ENCODE measurements at places on chromosomes 1 and 21.
A peak's percentile ranks its signal among the peaks of the same experiment; 100 is the strongest.

- no peak for DNase-seq
These were observed 109.5 kb downstream of the TBX15 start for GRCh38 chr1:118878661-118879060.

DNA sequence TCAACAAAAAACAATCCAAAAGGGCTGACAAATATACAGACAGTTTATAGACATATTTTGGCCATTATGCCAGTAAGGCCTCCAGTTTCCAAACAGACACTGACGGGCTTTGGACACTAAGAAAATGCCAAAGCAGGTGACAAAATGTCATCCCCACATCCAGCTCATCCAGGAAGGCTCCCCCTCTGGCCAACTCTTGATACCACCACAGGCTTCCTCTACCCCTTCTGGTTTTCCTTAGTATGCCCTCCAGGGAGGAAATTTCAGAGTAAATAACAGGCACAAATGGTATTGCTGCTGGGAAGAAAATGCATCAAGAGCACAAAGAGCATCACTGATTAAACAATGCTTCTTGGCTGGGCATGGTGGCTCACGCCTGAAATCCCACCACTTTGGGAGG is 225.3 kb downstream of the VAV3 start:
- no peak for DNase-seq

DNA sequence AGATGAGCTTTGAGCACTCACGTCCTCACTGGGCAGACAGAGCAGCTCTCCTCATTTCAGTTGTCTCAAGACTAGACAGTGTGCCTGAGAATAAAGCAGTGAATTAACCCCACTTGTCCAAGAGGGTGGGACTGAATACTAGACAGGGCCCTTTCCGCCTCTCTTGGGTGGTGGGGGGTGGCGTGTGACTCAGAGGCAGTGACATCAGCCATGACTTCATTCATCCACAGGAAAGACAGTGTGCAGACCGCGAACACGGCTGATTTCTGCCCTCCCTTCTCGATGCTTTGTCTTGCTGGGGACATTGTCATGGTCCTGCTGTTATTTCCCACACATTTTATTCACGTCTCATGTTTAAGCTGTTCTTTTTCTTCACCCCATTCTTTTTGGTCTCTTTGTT is 64.9 kb downstream of the FGGY start:
- DNase-seq, result no peak

DNA sequence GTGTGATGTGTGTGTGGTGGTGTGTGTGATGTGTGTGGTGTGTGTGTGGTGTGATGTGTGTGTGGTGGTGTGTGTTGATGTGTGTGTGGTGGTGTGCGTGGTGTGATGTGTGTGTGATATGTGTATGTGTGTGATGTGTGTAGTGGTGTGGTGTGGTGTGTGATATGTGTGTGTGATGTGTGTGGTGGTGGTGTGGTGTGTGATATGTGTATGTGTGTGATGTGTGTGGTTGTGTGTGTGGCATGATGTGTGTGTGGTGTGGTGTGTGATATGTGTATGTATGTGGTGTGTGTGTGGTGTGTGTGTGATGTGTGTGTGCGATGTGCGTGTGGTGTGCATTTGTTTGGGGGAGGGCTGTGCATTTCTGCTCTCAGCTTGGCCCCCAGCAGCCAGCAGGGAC is 7.1 kb upstream of the PCBP3 start:
- no peak for DNase-seq

GRCh38 chr1:69711190-69711930 is 143.6 kb downstream of the LRRC7 start:
- no peak for DNase-seq

- DNase-seq, result no peak
These were observed 16.6 kb upstream of the CACYBP start for GRCh38 chr1:174982971-174983689.

DNA sequence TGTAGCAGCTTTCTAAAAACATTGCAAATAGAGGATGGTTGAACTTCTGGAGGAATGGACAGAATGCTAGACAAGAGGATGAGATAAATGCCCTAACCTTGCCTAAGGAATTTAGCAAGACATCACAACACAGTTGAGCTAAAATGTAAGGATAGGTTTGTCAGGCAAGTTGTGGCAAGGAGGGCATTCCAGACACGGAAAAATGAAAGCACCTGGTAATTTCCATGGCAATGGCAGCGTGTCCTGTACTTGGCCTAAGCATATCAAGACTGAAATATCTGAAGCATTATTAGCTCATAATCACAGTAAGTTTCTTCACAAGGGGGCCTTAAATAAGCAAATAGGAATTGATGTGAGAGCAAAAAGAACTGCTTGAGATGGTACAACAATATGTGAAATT is 105.1 kb upstream of the USP25 start:
- no peak for DNase-seq

- DNase-seq, result no peak
These were observed 121.2 kb downstream of the SPSB1 start for GRCh38 chr1:9413877-9414213.

- DNase-seq, result no peak
These were observed 54.8 kb downstream of the MYOM3 start for GRCh38 chr1:24057171-24057570.

GRCh38 chr1:153506831-153507413 is 28.9 kb downstream of the S100A6 start:
- DNase-seq, result no peak

- DNase-seq, result no peak
These were observed 160.7 kb upstream of the POU3F1 start for GRCh38 chr1:38207275-38207674.

DNA sequence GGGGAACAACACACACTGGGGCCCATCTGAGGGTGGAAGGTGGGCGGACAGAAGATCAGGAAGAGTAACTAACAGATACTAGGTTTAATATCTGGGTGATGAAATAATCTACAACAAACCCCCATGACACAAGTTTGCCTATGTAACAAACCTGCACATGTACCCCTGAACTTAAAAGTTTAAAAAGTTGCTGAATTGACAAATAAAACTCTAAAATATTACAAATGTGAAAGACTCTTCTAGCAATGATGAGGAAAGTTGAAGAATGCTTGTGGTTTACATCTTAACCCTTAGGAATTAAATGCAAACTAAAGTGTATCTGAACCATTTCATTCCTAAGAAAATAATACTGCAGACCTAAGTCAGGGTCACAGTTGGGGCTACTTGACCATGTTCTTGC is 525.6 kb upstream of the CAMK1G start:
- DNase-seq, result no peak

DNA sequence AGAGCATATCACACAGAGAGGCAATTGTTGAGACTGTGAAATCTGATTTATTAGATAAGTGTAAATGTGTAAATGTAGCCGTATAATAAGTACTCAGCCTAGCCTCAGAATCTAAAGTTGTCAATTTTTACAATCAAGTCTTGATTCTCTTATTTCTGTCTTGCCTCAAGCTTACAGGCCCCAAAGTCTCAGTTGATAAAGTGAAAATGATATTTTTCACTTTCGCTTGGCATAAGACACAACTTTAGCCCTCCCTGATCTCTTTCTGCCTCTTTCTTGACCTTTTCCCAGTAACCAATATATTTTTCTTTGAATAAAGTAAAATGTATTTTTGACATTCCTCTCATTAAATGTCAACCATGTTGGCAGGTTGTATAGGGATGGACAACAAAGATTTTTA is 10.7 kb downstream of the CD5L start:
- DNase-seq, result no peak

DNA sequence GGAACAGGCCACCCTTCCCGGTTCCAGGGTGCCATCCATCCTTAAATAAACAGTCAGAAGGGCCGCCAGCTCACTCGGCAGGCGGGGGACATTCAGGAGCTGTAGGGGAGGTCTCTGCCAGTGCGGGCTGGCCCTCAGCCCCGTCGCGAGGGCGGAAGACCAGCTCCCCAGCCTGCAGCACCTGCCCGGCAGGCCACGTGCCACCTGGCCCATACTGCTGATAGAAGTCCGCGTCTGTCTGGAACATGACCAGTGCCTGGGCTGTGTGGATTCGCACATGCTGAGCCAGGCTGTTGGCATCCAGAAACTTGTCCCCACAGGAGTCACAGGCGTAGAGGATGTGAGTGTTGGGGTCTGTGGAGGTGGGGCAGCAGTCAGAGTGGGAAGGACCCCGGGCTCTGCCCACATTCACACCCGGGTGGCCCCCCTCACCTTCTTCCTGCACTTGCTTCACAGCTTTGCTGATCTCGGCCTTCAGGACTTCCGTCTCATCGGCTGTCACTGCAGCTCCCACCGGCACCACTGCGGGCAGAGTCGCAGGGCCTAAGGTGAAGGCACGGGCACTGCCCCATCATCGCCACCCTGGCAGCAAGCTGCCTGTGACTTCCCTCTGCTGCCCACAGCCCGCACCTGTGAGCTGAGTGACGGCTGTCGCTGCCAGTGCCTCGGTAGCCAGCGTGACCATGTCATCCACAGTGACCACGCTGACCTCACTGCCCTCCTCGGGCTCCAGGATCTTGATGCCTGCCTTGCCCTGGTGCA is 33.8 kb downstream of the ZBTB17 start:
- no peak for DNase-seq

- no peak for DNase-seq
These were observed 13.9 kb upstream of the ATF3 start for GRCh38 chr1:212594640-212595039.

GRCh38 chr1:65208563-65208973 is 60.6 kb downstream of the AK4 start:
- DNase-seq, result no peak

DNA sequence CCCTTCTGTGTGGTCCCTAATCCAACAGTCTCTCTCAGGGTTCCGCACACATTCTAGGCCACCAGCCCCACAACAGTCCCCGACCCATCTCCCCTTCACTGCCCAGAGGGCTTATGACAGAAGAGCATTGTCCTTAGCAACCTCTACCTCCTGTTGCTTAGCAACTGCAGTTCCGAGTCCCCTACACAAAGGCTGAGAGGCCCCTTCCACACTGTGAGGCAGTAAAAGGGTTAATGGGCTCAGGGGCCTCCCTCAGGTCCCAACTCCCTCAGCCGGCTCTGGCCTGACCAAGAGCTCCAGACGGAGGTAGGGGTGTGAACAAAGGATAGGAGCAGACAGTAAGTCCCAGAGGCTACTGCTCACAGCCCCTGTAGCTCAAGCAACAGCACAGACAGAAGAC is 4.3 kb downstream of the IGSF9 start:
- no peak for DNase-seq

- DNase-seq, result peak; percentile 56
These were observed 63.6 kb downstream of the GADD45A start for GRCh38 chr1:67748630-67749029.

- DNase-seq, result no peak
These were observed 7.0 kb downstream of the TINAGL1 start for GRCh38 chr1:31583082-31583994.

- no peak for DNase-seq
These were observed 263.6 kb upstream of the USP24 start for GRCh38 chr1:55478742-55479141.

DNA sequence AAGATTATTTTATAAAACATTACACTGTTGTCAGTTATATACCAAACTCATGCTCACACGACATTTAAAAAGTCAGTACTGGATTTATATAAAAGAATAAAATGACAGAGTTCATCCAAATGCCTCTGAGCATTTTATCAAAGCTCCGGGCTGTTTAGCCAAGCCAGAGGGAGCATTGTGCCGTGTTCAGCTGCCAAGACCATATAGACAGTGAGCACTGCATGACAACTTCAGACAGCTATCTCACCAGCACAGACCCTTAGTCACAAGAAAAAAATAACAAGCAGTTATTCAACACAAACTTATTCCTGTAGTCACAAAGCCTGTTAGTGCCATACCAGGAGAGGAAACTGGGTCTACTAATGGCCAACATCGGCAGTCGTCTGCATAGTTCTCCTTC is 88.0 kb upstream of the PBX1 start:
- DNase-seq, result no peak

DNA sequence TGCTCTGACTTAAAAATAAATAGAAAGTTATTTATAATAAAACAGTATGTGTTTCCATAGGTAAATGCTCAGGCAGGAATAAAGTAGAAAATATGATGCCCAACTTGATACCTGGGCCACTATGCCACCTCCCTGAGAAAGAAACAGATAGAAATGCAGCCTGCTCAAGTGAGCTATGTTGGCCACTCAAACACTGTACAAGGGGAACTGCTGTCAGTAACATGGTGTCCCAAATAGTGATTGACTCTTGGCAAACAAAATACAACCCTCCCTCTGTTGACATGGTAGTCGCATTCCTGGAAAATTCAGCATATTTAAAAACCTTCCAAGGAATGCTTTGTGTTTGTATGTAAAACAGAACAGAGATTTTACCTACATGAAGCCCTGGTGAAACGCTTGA is 66.9 kb upstream of the KCNE2 start:
- no peak for DNase-seq

GRCh38 chr1:199297887-199298286 is 659.0 kb downstream of the PTPRC start:
- DNase-seq, result no peak

- DNase-seq, result no peak
These were observed 2.0 kb downstream of the GPR88 start for GRCh38 chr1:100539836-100540536.

DNA sequence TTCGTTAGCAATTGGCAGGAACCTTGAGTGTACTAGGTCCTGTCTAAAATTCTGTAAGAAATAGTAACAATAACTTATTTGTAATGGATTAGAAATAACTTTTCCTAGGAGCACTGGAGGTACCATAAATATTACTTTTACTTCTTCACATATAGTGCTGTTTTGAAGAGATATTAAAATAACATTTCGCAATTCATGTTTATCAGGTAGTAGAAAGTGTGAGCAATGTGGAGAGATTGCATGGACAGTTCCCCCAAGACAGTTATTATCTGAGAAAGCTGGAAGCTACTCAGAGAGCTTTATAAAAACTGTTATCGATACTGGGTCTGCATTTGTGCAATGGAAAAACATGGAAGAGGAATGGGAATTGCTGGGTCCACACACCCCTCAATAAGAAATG is 128.5 kb upstream of the KIF26B start:
- no peak for DNase-seq

- DNase-seq, result no peak
These were observed 992 bp upstream of the USP48 start for GRCh38 chr1:21783679-21784603.

- DNase-seq, result no peak
These were observed 289.9 kb downstream of the DPYD start for GRCh38 chr1:97630948-97631347.

DNA sequence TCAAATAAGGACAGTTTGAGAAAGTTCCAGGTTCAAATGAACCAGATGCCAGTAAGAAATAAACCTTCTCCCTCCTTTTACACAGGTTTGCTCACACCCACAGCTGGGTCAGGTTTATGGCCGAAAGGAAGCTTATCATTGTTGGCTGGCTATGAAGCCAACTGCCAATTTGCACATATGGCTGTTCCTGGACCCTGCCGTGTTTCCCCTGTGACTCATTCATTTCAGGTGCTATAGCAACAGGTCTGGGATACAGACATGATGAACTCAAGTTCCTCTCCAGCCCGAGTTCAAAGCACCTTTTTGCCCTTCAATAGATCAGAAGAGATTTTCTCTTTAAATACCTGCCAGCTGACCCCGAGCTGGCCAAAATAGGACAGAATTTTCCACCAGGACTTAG is 134.4 kb upstream of the SMYD2 start:
- DNase-seq, result no peak

GRCh38 chr1:236530959-236531358 is 7.2 kb downstream of the LGALS8 start:
- DNase-seq, result no peak

Data from left renal pelvis (tissue), 4 donors.